ENCODE measurements at places on chromosomes 6 and 20. TPM values are rescaled to one million over a fixed set of nuclear protein-coding genes. Genes with fewer than 3 reads are reported as not detected.

Gene BPIFB1
- total RNA-seq = not detected

Gene PPIL6
- total RNA-seq = 1.6 TPM

Gene MAPK13
- 5.7 TPM for total RNA-seq

Gene MDFI
- 123 TPM for total RNA-seq

Gene HS3ST5
- under 0.01 TPM for total RNA-seq

Gene PROKR2
- total RNA-seq = not detected

Gene KCNK16
- not detected for total RNA-seq

Gene GPR6
- total RNA-seq = not detected

Gene UFL1
- 21.6 TPM for total RNA-seq

Gene ANGPT4
- total RNA-seq = not detected

Gene TBXT
- not detected for total RNA-seq

Gene PSORS1C1
- under 0.01 TPM for total RNA-seq

Gene ORC3
- total RNA-seq = 18.6 TPM

Gene AGER
- 0.65 TPM for total RNA-seq

Gene ABCC10
- total RNA-seq = 16.8 TPM
